Right ventricle myocardium superior (tissue), 1 donor: ENCODE measurements at places on chromosomes 7 and 10. TPM values are rescaled to one million over a fixed set of nuclear protein-coding genes. Genes with fewer than 3 reads are reported as not detected.

ZNF786 gene
- 2.3 TPM for total RNA-seq

CRCP gene
- total RNA-seq: 22.3 TPM

- peak; percentile 83 for DNase-seq
Observed at GRCh38 chr10:14536241-14537213, 205.8 kb upstream of the FRMD4A start.

DNA sequence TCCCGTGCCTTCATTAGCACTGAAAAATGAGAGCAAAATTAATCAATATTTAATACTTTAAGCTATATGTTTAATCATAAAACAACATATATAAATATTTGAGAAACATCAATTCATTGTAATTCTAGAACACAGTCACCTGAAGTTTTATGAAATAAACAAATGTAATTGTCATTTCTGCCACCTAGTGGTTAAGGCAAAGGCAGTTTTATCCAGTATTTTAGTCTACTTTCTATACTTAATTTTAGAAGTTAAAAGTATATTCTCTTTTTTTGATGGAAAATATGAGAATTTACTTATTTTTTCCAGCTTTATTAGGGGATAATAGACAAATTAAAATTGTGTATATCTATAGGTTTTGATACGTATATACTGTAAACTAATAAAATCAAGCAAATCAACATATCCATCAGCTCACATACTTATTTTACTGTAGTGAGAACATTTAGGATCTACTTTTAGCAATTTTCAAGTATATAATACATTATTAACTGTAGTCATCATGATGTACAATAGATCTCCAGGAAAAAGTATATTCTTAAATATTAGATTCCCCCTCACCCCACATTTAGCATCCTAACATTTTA is 16.9 kb downstream of the PCGF6 start:
- DNase-seq: no peak

DNA sequence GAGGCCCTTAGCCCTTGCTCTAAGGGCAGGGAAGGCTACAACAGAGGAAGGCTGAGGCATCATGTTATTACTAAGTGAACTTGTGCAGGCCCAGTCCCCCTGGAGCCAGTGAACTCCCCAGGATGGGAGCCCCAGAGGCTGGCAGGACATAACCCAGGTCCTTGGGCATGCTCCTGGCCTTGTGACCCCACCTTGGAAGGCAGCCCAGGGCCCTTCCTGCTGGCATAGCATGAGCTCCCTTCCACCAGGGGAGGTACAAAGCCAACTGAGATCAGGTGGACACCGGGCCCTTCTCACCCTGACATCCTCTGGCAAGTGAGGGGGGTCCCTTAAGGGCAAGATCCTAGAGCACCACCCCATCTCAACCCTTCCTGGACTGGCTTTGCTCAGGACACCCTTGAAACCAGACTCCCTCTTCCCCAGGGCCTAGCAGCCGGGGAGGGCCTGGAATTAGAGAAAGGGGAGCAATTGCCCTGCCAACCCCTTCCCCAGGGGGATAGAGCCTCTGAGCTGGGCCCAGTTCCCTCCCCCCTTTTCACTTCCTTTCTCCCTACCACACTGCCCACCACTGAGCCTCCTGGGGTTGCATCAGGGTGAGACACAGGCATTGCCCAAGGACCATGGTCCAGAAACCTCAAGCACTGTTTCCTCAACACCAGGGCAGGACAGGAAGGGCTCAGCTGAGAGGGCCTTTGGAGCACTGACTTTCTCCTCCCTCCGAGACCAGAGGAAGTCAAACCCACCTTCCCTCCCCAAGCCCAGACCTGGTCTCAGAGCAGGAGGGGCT is 1.8 kb upstream of the VSIR start:
- peak; percentile 70 for DNase-seq

ZNF277 gene
- 12.6 TPM for total RNA-seq

GPR37 gene
- not detected for total RNA-seq

TCERG1L gene
- total RNA-seq: not detected

DNA sequence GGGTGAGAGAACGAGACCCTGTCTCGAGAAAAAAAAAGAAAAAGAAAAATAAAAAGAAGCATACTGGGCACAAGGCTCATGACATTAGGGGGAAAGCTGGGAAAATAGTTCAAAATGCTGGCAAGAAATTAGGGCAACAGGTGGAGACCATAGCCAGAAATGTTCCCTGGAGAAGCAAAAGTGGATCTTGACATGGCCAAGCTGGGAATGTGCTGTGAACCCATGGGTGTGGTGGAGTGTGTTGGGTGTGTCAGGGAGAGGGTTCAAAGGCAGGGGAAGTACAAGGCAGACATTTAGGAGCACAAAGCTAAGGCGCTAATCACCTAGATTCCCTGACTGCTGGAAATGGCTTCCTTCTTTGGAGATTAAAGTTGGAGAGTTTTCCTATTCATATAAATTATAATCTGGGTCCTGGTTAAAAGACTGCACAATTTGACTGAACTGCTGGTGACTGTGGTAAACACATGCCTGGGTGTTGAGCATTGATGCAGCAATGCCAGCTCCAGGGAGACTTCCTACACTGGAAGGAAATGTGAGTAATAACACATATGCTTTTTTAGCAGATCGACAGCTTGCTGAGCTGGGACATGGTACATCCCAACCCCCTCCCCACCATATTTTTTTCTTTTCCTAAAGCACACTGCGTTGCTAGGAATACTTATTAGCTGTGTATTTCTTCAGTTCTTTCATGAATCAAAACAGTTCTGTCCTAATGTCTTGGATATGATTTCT is 70.1 kb upstream of the ARHGAP21 start:
- no peak for DNase-seq
